ENCODE measurements at places on chromosomes 1 and 21.

- DNase-seq = no peak
Measured at GRCh38 chr1:161710560-161710959, 3.5 kb downstream of the FCRLA start.

DNA sequence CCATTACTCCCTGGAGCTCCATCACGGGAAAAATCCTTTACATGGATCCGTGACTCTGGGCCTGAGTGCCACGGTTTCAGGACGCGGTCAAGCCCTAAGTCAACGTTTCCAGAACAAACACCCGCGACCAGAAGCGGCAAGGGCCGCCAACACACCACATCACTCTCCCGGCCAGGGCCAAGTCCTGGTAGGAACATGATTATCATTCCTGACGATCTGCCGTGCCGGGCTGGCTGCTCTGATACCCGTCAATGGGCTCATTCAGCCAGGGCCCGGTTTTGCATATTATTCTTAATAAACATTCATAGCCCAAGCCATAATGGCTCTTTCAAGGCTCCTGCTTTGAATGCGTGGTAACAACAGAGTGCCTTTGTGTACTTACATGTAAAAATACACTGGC lies 44.6 kb upstream of the SIM2 start:
- DNase-seq = no peak

DNA sequence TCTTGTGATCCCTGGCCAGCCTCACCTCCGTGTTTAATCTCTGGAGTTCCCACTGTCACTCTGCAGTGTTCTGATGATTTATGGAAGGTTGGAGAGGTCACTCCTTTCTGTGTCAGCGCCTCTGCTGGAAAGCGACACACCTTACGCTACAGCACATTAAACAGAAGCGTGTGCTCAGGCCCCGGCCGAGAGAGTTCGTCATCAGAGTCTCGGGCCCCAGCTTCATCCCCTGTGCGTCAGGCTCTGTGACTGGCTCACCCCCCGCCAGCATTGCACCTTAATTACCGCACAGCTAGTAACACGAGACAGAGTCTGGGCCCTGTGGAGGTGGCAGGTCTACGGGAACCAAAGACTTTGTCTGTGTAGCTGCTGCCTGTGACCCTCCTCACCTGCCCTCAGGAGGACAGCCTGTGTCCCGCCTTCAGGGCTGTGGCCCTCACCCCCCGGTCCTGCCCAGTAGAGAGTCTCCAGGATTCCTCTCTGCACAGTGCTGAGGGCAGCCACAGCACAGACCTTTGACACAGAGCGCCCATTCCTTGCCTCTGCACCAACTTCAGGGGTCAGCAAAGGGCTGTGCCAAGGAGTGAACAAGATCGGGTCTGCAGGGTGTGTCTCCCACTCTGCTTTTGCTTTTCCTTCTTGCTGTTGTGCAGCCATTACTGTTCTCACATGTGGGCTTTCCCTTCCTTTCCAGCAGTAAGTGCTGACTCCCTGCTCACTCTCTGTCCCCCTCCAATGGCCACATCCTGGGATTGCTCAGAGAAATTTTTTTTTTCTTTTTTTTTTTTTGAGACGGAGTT lies 157.6 kb downstream of the PGBD5 start:
- no peak for DNase-seq

GRCh38 chr1:183101841-183102276 lies 78.6 kb downstream of the LAMC1 start:
- no peak for DNase-seq

DNA sequence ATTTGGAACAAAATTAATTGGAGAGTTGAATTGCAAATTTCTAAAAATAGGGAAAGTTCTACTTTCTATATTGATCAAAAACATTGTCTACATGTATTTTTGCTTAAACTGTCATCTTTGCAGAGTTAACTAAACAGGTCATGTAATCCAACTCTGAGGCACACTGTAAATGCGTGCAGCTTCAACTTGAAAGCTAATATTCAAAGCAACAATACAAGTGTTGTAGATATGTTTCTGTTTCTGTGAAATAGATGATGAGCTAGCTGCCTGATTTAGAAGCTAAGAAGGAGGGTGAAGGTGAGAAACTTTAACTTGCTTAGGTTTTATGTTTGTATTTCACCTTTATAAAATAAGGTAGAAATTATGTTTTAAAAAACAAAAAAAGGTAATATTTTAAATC lies 77.2 kb downstream of the IVNS1ABP start:
- DNase-seq = no peak

All from activated naive CD4-positive, alpha-beta T cell treated with anti-CD3 and anti-CD28 coated beads, Interleukin-2, amount 50 U/mL, for 16 hours (primary cell).